Activated CD4-positive, alpha-beta T cell treated with anti-CD3 and anti-CD28 coated beads for 1 hour (primary cell): ENCODE measurements at places on chromosomes 1 and 21.

- no peak for DNase-seq
Measured at GRCh38 chr1:116933606-116934515, 24.1 kb downstream of the PTGFRN start.

GRCh38 chr1:101310506-101310905, 73.7 kb downstream of the S1PR1 start:
- DNase-seq = no peak

DNA sequence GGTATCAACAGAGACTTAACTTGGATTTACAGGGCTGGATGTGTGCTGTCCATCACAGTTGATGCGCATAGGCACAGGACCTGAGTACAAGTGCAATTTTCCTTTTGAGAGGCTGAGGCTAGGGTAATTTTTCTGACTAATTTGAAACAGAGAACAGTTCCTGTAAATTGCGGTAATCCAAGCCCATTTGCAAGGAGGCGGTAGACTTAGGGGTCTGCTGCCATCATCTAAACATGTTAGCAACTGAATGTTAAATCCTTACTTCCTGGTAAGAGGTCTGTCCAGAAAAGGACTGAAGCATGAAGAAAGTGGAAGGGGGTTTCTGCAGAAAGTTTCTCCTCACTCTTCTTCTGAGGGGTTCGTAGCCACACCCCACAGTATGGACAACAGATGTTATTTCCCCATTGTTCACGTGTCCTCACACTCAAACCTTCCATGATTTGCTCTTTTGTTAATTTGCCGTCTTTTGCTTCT, 23.7 kb upstream of the C1orf198 start:
- DNase-seq = no peak

DNA sequence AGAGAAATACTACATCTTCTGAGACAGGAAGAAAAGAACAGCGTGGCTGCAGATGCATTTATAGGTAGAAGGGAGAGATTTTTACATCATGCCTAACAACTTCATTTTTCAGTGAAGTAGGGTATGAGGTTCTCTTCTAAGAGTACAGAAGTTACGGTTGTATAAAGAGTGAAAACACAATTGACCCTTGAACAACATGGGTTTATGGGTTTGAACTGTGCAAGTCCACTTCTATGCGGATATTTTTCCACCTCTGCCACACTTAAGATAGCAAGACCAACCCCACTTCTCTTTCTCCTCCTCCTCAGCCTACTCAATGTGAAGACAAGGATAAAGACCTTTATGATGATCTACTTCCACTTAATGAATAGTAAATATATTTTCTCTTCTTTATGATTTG, 64.5 kb downstream of the RPAP2 start:
- no peak for DNase-seq

DNA sequence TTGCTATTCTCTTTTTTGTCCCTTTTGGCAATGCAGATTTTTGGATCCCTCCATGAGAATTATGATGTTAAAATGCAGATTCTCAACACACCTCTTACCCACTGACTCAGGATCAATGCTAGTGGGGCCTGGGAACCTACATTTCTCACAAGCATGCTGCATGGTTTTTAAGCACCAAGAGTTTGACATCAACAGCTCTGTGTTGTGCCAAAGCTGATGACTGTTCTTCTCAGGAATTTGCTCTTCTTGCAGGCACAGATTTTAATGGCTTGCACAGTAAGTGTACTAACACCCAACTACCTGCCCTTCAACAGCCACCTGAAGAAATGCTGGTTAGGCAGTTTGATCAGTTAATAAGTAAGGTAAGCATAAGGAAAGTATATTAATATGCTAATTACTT, 468.7 kb downstream of the PTBP2 start:
- no peak for DNase-seq

DNA sequence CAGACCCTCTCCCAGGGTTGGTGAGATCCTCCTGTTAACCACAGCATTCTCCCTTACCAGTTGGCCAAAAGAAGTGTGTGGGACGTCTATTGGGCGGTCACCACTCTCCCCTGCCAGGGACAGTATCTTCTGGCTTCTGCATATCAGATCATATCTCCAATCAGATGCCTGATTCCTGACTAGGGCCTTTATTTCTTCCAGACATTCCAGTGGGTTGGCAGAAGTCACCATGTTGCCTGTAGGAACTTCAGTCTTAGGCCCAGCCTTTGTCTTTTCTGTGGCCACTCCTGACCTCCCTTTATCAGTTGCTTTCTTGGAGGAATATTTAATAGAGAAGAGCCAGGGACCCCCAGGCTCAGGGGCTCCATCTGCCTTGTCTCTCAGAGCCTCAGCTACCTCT, 130.4 kb upstream of the F3 start:
- no peak for DNase-seq
